Vein endothelial cell (primary cell): ENCODE measurements at places on chromosomes 7 and 10. TPM values are rescaled to one million over a fixed set of nuclear protein-coding genes. Genes with fewer than 3 reads are reported as not detected.

Gene IDI2
- not detected in 2 replicates for total RNA-seq

Gene EPO
- not detected in 2 replicates for total RNA-seq

Gene CPA2
- not detected in 2 replicates for total RNA-seq

Gene TMEM176B
- total RNA-seq = not detected in 2 replicates

Gene COA1
- total RNA-seq = 45.7 and 53.9 TPM in 2 replicates

Gene ZNF853
- 0.29 and 0.65 TPM in 2 replicates for total RNA-seq

Gene CDC14C
- total RNA-seq = not detected in 2 replicates

Gene PIP
- not detected in 2 replicates for total RNA-seq

Gene CFAP69
- 2.6 and 3.6 TPM in 2 replicates for total RNA-seq

Gene ASB10
- not detected in 2 replicates for total RNA-seq

Gene PYROXD2
- total RNA-seq = 0.96 and 2.3 TPM in 2 replicates

Gene TMEM229A
- total RNA-seq = not detected in 2 replicates

Gene TUBAL3
- 1.1 and 1.3 TPM in 2 replicates for total RNA-seq

Gene NPC1L1
- total RNA-seq = not detected in 2 replicates

Gene SH2B2
- total RNA-seq = 1.4 and 1.6 TPM in 2 replicates

Gene TUBB8
- not detected in 2 replicates for total RNA-seq

Gene PDE1C
- 0.33 and 1.8 TPM in 2 replicates for total RNA-seq

Gene TMEM72
- total RNA-seq = not detected in 2 replicates

Gene PTN
- total RNA-seq = not detected in 2 replicates

Gene CHCHD3
- 61.1 and 84.6 TPM in 2 replicates for total RNA-seq

Gene RAPGEF5
- 197 and 204 TPM in 2 replicates for total RNA-seq

Gene SUGCT
- total RNA-seq = 1.4 and 2.0 TPM in 2 replicates

Gene KCP
- not detected in 2 replicates for total RNA-seq

Gene GNGT1
- total RNA-seq = not detected in 2 replicates

Gene TSPAN14
- 135 and 150 TPM in 2 replicates for total RNA-seq

Gene GATA3
- total RNA-seq = 0.29 and 0.33 TPM in 2 replicates

Gene CNNM1
- under 0.01 and 0.10 TPM in 2 replicates for total RNA-seq

Gene SLC37A3
- 62.4 and 62.5 TPM in 2 replicates for total RNA-seq

Gene CCDC172
- total RNA-seq = not detected in 2 replicates

Gene BMPER
- total RNA-seq = 0.65 and 1.5 TPM in 2 replicates

Gene RELN
- total RNA-seq = 59.3 and 137 TPM in 2 replicates

Gene CCDC3
- total RNA-seq = under 0.01 and 0.96 TPM in 2 replicates

Gene AKR1C4
- total RNA-seq = not detected in 2 replicates

Gene CXCL12
- total RNA-seq = 6.5 and 25.6 TPM in 2 replicates

Gene CREB5
- 5.1 and 5.9 TPM in 2 replicates for total RNA-seq

Gene PTPRZ1
- total RNA-seq = not detected in 2 replicates

Gene GPR22
- total RNA-seq = under 0.01 TPM in 1 of 2 replicates, not detected in the other

Gene PDK4
- 10.0 and 10.1 TPM in 2 replicates for total RNA-seq

Gene BBS9
- total RNA-seq = 11.1 TPM in 2 replicates

Gene TDRD1
- total RNA-seq = under 0.01 TPM in 1 of 2 replicates, not detected in the other

Gene POMZP3
- 9.5 and 11.8 TPM in 2 replicates for total RNA-seq

Gene MSMB
- total RNA-seq = not detected in 2 replicates

Gene MBL2
- not detected in 2 replicates for total RNA-seq

Gene PON1
- total RNA-seq = not detected in 2 replicates

Gene HOXA9
- 10.8 and 18.2 TPM in 2 replicates for total RNA-seq

Gene UNCX
- total RNA-seq = not detected in 2 replicates

Gene BMI1
- 33.6 and 45.4 TPM in 2 replicates for total RNA-seq

Gene LIPK
- total RNA-seq = not detected in 2 replicates

Gene SEC31B
- 3.8 and 5.2 TPM in 2 replicates for total RNA-seq

Gene TRIM50
- not detected in 2 replicates for total RNA-seq

Gene CCL24
- not detected in 2 replicates for total RNA-seq

Gene SPACDR
- 0.33 and 0.48 TPM in 2 replicates for total RNA-seq

Gene NKX6-2
- total RNA-seq = not detected in 2 replicates

Gene EMX2
- not detected in 2 replicates for total RNA-seq

Gene FFAR4
- not detected in 2 replicates for total RNA-seq

Gene PKD2L1
- not detected in 2 replicates for total RNA-seq

Gene AOC1
- total RNA-seq = not detected in 2 replicates

Gene MCM10
- 5.6 and 18.0 TPM in 2 replicates for total RNA-seq
